ENCODE measurements at places on chromosomes 1 and 21.

DNA sequence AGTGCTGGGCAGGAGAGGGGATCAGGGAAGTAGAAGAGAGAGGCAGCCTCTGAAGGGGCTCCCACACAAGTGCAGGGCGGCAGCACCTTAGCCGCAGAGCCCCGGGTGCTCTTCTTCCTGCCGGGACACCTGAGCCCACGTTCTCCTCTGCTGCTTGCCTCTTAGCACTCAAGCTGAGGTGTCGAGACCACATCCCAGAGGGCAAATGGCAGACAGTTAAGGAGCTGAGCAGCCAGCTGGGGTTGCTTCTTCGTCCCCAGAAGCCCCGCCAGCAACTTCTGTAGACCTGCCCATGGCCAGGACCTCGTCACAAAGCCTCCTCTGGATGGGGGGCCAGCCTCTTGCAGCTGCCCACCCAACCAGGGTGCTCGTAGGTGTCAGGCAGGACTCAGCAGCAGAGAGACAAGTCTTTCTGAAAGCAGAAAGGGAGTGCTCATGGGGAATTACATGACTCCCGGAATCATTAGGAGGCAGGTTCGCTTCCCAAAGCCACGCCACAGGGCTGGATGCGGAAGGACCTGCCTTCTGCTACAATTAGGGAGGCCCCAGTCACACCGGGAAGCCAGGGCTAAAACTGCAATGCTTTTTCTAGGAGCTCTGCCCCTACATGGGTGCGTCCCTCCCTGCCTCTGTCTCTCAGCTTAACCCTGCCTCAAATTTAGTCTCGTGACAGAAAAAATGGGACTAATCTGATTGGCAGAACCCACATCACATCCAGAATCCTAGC, 141.4 kb upstream of the RAB4A start:
- DNase-seq = no peak

DNA sequence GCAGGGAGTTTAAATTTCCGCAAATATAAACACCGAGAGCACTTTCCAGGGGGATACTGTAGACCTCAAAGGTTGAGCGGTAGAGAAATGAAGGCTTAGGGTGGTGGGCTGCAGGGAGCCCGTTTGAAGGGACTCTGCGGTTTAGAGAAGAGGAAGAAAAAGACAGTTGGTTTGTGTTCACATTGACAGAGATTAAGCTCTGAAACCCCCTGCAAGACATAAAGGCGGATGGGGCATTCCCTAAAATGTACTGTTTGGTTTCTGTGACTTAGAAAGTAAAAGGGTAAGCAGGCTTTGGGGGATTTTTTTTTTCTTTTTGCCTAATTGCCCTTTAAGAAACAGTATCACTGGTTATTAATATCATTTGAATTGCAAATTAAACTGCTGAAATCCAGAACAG, 1.3 kb downstream of the KAZN start:
- DNase-seq = no peak

GRCh38 chr1:199466961-199467360, 560.5 kb upstream of the NR5A2 start:
- no peak for DNase-seq

DNA sequence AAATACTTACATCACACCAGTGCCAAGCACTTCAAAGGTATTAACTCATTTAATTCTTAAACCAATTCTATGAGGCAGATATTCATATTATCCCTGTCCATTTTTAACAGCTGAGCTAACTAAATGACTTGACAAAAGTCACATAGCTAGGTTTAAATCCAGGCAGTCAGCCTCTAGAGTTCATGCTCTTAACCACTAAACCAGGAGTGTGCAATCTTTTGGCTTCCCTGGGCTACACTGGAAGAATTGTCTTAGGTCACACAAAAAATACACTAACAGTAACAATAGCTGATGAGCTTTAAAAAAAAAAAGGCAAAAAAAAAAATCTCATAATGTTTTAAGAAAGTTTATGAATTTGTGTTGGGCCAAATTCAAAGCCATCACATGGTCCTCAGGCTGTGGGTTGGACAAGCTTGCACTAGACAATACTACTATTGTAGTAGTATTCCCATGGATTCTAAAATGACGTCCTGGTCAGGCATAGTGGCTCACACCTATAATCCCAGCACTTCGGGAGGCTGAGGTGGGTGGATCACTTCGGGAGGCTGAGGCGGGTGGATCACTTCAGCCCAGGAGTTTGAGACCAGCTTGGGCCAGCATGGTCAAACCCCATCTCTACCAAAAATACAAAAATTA, 10.0 kb downstream of the UBR4 start:
- DNase-seq = no peak
